Suppressor macrophage treated with lipopolysaccharide for 1 hour (primary cell): ENCODE measurements at places on chromosomes 6 and 20.

DNA sequence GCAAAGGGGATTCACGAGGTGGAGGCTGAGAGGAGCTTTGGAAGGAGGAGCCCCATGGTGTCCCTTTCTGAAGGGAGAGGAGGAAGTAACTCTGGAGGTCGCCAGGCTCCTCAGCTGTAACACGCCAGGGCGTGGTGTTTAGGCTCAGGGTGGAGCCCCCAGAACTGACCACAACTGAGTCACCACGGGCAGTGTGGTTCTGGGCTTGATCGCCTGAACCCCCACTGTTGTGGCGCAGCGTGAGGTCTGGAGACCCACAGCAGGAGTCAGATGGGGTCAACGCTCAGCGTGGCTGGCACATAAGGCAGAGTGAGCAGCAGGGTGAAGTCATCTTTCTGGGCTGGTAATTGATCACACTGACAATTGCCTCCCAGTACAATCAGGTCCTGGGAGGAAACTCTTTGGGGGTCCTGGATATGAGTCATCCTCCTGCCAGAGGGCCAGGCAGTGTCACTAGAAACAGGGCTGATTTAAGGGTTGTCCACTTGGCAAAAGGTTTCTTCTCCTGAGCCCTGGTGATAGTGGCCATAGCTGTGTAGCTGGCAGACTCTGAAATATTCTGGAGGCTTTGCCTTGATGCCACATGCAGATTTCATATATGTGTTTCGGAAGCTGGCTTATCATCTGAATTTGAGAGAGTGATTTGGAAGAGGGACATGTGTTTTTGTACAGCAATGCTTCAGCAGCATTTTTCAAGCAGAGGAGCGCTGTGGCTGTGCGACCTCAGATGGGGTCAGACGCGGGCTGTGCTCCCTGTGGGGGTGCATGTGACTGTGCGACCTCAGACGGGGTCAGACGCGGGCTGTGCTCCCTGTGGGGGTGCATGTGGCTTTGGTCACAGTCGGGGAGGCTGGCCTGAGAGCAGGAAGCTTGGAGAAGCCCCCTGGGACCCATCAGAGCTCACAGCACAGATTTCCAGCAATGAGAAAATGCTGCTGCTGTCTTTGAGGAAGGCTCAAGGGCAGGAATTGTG lies 50.0 kb downstream of the SYNJ2 start:
- DNase-seq, result peak; percentile 88

DNA sequence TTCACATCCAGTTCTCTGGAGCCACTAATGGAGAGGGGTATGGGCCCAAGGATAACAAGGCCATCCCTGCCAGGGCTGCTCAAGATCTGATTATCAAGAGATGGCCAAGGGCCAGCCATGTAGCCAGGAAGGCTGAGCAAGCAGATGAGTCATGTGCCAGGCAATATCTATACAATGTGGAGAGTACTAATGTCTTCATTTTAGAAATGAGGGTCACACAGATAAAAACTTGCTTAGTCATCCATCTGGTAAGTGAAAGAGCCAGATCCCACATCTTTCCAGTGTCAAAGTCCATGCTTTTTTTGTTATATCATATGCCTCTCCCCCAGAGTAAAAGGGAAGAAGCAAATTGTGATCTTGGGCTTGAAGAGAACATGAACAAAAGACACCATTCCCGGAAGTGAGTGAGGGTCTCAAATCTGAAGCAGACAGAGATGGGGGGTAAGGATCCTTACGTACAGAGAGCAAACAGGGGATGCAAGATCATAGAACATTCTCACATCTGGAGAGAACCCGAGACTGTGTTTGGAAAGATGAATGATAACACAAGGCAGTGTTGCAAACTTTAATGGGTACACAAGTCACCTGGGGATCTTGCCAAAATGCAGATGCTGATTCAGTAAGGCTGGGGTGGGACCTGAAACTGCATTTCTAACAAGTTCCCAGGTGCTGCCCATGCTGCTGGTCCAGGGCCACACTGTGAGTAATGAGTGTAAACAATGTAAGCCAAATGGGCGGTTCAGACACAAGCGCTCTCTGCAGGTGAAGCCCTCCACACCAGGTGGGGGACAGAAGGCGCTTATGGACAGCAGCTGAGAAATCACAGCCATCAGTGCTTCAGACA lies 20.0 kb upstream of the GSTA3 start:
- DNase-seq, result peak; percentile 0

GRCh38 chr20:9592419-9592818 lies 78.0 kb downstream of the LAMP5 start:
- DNase-seq, result no peak

DNA sequence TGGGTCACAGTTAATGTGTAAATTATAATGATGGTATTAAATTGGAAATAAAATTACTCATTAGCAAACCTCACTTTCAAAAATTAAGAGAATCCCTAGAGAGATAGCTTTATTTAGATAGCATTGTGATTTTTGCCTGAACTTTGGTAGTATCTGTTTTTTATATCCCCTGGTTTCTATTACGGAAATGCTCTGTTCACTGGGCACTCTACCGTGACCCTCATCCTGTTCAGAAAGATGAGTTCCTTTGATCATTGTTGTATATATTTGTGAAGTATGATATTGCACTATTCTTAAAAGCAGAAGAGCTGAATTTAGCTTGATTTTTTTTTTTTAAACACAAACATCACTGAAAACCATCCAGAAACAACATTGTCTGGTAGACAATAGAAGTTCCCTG lies 1143.8 kb upstream of the MAP3K7 start:
- DNase-seq, result no peak

DNA sequence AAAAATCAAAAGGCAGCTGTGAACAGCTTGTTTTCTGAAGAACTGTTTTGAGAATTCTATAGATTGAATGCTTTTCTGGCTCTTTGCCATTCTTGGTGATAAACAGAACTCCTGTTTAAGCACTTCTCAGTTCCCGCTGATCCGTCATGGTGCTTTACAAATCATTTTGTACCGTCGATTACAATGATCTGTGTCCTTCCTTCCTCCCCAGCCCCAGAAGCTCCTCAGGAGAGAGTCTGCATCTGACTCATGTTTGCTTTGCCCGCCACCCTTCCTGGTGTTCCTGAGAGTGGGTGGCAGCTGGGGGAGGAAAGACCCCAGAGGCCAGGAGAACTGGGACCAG lies 538.6 kb upstream of the MARCKS start:
- no peak for DNase-seq

DNA sequence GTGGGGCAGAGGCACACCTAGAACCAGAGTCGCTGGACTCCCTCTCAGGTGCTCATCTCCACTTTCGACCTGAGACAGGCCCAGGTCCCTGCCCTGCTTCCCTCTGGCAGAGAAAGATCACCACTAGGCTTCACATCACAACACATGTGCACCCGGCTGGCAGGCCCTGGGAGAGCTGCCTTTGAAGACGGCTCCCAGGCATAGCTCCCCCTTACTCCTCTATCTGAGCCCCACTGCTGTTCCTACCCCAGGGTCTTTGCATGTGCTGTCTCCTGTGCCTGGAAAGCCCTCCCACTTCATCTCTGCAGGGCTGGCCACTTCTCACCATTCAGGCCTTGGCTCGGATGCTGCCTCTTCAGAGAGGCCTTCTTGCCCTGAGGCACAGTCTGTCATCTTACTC lies 89.2 kb downstream of the NOL4L start:
- DNase-seq, result no peak

DNA sequence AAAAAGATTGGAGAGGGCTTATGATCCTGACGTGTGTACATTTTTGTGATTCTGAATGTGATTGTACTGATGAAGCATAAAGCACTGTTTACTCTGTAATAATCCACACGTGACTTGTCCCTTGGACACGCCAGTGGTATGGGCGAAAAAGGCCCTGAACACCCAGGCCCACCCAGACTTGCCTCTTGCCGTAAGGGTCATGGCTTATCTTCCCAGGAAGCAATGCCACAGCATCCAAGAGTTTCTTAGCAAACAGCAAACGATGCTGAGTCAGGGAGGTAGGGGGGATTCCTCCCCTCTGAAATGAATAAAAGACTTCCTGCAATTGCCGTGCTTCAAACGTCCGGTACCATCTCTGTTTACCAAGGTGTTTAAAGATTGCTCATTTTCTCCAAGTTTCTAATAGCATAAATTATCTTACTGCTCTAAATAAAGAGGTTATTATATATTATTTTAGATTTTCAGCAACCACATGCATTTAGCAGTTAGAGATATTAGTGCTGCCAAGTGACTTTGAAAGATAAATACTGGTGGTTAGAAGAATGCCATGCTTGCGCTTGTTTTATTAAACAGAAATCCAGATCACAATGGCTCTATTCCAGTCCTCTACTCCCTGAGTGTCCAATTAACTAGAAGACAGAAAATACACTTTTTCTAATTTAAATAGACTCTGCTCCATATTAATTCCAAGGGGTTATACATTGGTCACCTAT lies 212.8 kb upstream of the CST7 start:
- no peak for DNase-seq

- DNase-seq, result no peak
These were observed 129.5 kb downstream of the GPX5 start for GRCh38 chr6:28655164-28655563.

DNA sequence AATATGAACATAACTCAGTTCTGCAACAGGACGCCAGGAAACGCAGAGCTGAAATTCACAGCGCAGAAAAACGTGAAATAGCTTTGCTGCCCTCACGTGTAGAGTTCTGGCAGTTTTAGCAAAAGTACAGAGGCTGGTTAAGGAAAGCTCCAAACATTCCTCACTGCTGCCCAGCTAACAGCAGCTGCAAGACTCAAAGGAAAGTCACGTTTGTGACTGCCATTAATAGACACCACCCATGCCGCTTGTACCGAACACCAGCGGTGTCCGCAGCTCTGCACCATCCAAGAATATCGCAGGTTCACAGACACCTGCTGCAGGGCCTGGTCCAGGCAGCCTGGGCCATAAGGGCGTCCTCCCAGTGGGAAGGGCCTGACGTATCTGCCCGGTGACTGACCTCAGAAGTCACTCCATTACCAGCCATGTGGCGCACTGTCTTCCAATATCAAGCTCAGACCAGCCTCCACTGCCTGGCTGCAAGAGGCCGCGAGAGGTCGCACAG lies 61.4 kb downstream of the WDR27 start:
- DNase-seq, result no peak

DNA sequence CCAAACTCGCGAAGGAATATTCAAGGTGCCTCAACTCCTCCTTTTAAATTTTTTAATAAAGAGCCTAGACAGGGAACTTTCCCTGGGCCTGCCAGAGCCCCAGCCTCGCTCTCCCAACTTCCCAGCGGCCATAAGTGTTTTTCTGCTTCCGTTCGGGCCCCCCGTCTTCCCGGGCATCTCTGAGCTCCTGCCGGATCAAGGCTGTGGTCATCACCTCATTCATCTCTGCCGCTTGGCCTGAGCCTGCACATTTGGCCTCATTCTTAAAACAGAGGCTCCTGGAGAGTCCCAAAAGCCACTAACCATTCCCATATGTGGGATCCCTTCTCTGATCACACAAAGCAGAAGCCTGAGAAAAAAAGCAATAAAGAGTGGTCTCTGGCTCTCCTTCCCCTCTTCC lies 969.1 kb upstream of the DEFB115 start:
- no peak for DNase-seq

DNA sequence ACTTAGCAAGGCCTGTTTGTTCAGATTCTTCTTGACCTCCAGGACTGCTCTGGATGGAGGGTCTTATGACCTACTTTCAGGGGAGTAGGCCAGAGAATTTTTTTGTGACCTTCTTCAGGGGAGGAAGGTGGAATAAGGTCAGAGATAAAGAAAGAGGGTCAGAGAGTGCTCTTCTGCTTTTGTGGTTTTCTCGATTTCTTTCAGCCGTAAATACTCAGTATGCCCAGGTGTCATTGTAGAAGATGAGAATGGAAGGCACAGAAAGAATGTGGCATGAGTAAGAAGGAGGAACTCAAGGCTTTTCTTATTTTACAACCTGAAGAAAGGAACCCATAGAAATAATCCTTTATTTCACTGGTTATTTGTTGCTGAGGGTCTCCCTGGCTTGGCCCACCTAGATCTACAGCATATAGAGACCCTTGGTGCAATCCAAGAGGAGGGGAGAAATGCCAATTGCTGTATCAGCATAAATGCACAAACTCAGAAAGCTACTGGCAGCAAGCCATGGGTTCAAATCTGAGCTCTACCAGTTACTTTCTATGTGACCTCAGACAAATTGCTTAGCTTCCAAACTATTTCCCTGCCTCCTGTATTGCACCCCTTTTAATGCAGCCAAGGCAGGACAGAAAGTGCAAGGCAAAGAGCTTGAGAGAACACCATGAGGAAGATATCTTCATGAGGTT lies 68.0 kb downstream of the OLIG3 start:
- DNase-seq, result no peak

GRCh38 chr20:43766385-43766784 lies 39.6 kb upstream of the GTSF1L start:
- DNase-seq, result no peak

- DNase-seq, result no peak
These were observed 67.3 kb upstream of the ZNF217 start for GRCh38 chr20:53660947-53661381.

- DNase-seq, result no peak
These were observed 296.3 kb downstream of the PREX1 start for GRCh38 chr20:48531505-48531904.

GRCh38 chr20:39016041-39016440 lies 53.9 kb downstream of the DHX35 start:
- peak; percentile 20 for DNase-seq

DNA sequence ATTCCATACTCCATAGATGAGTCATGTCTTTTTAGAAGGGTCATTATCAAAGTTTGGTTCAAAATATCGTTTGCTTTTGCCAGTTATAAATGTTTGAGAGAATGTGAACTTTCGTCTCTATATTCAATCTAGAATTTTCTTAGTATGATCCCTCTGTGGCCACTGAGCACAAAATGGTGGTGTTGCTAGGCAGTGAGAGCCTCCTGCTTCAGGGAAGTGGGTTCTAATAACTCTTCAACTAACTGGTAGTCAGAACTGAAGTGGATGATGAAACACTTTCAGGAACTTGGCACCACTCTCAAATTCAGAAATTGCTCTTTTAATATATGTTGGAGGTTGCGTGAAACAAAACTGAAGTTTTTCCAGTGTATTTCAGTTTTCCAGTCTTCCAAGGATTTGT lies 125.0 kb upstream of the DOK5 start:
- no peak for DNase-seq

DNA sequence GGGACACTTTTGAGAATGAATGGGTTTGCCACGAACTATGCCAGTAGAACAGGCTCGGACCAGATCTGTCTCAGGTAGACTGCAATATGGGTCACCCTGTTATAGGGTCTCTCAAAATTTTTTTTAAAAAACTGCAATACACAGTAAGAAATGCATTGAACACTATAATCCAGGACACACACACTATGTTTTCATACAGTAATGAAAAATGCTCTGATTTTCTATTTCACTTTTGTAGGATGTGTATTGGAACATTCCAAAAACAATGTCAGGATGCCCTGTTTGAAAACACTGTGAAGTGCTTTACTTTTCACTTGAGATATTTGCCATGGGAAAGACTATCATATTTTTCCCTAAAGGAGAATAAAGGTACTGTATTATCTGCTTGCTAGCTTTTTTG lies 25.1 kb downstream of the PARD6B start:
- DNase-seq, result no peak

- no peak for DNase-seq
These were observed 43.8 kb upstream of the TMEM181 start for GRCh38 chr6:158516098-158516497.

DNA sequence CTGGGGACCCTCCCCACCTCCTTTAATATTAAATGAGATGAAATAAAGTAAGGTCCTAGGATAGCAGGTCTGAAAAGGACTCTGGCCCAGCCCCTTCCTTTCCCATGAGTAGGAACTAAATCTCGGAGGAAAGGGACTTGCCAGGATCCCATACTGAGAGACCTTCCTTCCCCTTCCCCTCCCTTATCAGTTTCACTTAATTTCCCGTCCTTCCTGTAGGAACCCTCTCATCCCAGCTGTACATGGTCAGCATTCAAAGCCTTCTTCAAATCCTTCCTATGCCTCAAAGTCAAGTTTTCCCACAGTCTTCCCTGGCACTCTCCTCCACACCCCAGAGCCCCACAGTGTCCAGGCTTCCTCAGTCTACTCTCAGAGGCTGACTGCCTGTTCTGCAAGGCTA lies 71.3 kb upstream of the MYL9 start:
- DNase-seq, result no peak
